Activated CD4-positive, alpha-beta T cell treated with anti-CD3 and anti-CD28 coated beads, Interleukin-2, amount 10 ng/mL, durations not matched to agents 7 days and 5 days (primary cell): ENCODE measurements at places on chromosomes 16 and 17. TPM values are rescaled to one million over a fixed set of nuclear protein-coding genes. Genes with fewer than 3 reads are reported as not detected.

GRCh38 chr17:57276621-57277020, 20.3 kb downstream of the MSI2 start:
- DNase-seq: no peak

The RNF43 gene
- total RNA-seq: 0.07 TPM

DNA sequence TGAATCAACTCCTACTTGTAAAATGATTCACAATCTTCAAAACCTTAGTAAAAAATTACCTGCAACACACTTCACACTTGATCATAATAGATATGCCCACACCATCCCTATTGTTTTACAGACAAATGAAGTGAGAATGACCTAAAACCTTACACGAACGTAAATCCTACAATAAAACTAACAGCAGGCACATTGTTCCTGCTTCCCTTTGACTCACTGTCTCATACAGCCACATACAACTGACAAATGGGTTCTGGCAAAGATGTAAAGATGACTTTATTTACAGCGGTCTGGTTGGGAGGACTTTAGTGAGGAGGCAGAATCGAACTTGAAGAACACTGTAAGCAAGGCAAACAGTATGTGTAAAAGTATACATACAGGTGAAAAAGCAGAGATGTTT, 188.7 kb downstream of the MYO1D start:
- no peak for DNase-seq

DNA sequence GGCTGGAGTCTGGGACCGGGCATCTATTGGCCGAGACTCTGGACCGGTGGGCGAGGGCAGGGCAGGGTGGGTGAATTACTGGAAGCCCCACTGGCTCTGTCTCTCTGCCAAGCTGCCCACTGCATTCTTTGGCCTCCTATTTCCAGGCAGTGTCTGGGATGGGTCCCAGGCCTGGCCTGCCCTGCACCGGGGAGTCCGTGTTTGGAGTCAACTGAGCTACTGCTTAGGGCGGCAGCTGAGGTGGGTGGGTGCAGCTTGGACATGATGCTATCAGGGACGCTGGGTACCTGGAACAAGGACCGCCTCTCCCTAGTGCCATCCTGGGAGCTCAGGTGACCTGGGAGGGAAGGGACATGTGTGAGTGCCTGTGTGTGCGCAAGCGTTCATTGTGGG, 58.1 kb downstream of the SOCS3 start:
- no peak for DNase-seq

- no peak for DNase-seq
Observed at GRCh38 chr16:49757559-49758069, 98.3 kb downstream of the ZNF423 start.

DNA sequence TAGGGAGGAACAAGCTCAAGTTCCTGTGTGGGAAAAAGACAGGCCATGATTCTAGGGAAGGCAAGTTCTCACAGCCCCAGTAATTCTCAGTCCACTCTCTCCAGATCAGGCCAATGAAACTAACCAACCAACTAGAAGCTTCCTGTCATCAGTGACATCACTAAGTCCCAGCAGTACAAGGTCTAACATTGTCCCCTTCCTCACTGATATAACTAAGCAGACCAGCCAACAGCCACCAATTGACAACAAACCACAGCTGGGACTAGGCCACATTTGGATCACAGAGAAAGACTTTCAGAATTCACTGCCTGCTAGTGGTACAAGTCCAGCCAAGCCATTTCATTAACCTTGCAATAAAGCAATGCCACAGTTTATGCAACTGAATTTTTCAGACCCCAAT, 94.0 kb downstream of the CACNG1 start:
- DNase-seq: no peak

DNA sequence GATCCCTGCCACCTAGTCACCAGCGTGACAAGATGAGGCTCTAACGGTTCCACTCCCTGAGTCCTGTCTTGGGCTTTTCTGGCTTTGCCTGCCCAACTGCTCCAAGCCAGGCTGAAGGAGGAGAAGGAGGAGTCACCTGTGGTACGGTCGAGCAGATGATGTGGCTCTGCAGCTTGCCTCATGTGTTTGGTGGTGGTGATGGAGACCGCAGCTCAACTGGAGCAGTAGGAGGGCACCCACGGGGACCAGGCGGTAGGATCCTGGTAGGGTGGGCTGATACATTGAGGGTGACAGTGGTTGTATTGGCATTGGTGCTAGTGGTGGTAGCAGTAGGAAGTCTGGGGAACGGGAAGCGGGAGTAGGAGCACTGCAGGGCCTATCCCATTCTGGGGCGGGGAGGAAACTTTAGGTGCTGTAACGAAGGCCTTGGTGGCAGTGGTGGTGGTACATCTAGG, 202.8 kb upstream of the WSB1 start:
- no peak for DNase-seq
